ENCODE measurements at places on chromosomes 5 and 9.
A peak's percentile ranks its signal among the peaks of the same experiment; 100 is the strongest.

GRCh38 chr9:101463397-101463796 lies 27.8 kb upstream of the ALDOB start:
- DNase-seq = no peak

DNA sequence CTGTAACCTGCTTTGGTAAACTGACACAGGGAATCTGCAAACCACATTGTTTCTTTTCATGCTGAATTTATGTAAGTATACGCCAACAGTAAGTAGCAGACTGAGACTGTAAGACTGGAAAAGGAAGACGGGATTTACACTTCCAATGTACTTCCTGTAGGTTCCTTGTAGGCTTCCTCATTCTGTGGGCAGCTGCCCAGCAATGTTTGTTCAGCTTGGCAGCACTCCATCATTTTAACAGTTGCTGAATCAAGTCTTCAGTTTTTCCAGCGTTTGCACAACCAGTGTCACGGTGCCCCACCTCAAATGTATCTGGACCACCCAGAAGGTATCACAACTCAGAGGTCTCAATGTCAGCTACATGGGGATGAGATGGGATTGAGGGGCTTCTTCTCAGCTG lies 232.6 kb downstream of the PRDM9 start:
- DNase-seq = no peak

DNA sequence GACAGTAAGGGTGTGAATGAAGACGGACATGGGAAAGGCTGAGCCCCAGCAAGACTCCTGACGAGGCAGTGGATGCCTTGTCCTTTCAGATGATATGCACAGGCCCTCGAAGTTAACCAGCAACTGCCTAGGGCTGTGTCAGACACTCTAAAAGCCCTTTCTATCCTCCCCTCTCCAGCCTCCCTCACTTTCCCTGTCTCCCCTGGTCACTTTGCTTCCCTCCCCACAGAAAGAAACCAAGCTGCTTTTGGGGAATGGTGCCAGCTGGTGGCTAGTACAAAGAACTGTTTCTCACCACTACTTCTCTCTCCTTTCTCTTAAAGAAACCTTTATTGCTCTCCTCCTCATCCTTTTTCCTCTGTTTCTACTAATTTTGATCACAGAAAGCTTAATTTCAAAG lies 21.4 kb downstream of the LHFPL2 start:
- DNase-seq = peak; percentile 40

- DNase-seq = no peak
Observed at GRCh38 chr5:58188262-58188651, 271.6 kb downstream of the PLK2 start.

GRCh38 chr5:137091472-137091871 lies 407.7 kb downstream of the SPOCK1 start:
- no peak for DNase-seq

DNA sequence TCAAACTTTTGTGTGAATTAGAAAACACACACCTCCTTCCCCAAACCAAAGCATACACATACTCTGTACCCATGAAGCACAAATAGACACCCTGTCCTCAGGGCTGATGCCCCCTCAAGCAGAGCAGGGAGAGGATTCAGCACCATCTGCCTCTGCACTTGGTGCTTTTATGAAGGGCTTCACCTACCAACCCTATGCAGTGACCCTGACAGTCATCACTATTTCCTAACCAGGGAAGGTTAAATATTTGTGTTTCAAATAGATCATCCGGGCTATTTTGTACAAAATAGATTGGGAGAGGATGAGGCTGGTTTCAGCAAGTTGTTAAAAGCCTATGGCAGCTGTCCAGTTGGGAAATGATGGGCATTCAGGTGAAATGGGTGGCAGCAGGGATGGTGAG lies 396.2 kb downstream of the ZSWIM6 start:
- DNase-seq = no peak

DNA sequence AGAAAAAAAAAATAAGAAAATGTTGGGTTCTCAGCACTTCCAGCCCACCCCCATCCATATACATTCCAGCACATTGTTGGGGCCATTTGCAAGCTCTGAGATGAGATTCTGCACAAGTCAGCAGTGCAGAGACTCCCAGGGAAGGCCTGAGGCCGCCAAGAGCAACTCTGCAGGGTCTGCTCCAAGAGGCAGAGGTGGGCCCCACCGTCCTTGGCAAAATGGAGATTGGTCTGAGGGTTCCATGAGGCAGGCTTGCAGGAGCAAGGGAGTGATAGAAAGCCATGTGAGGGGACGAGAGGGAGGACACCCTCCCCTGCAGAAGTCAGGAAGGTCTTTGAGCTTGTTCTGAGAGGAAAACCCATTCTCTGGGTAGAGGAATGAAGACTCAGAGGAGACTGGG lies 51.9 kb upstream of the SAP30L start:
- DNase-seq = no peak

DNA sequence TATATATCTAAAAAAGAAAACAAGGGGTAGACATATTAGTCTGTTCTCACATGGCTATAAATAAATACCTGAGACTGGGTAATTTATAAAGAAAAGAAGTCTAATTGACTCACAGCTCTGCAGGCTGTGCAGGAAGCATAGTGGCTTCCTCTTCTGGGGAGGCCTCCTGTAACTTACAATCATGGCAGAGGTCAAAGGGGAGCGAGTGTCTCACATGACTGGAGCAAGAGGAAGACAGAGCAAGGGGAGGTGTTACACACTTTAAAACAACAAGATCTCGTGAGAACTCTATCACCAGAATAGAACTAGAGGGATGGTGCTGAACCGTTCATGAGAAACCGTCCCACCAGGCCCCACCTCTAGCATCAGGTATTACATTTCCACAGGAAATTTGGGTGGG lies 616.8 kb downstream of the TLE4 start:
- no peak for DNase-seq

- DNase-seq = peak; percentile 37
Observed at GRCh38 chr5:77117161-77117560, 30.1 kb upstream of the ZBED3 start.

GRCh38 chr9:136722969-136723356 lies 10.6 kb downstream of the DIPK1B start:
- no peak for DNase-seq

- DNase-seq = peak; percentile 9
Observed at GRCh38 chr5:33994845-33995244, 10.4 kb upstream of the SLC45A2 start.

- DNase-seq = no peak
Observed at GRCh38 chr5:9201011-9201410, 344.9 kb downstream of the SEMA5A start.

- no peak for DNase-seq
Observed at GRCh38 chr5:180898621-180899246, at the start of gene BTNL8. BTNL8 (plus strand) TSS chr5:180899159; CDS start chr5:180899311, 152 bp downstream.

DNA sequence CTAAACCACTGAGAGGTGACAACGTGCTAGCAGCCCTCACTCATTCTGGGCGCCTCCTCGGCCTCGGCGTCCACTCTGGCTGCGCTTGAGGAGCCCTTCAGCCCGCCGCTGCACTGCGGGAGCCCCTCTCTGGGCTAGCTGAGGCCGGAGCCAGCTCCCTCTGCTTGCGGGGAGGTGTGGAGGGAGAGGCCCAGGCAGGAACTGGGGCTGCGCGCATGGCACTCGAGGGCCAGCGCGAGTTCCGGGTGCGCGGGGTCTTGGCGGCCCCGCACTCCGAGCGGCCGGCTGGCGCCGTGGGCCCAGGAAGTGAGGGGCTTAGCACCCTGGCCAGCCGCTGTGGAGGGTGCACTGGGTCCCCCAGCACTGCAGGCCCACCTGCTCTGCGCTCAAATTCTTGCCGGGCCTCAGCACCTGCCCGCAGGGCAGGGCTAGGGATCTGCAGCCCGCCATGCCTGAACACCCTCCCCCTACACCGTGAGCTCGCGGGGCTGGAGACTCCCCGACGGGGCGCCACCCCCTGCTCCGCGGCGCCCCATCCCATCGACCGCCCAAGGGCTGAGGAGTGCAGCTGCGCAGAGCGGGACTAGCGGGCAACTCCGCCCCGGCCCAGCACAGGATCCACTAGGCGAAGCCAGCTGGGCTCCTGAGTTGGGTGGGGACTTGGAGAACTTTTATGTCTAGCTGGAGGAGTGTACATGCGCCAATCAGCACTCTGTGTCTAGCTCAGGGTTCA lies 11.8 kb upstream of the UBE2D2 start:
- DNase-seq = no peak

- no peak for DNase-seq
Observed at GRCh38 chr9:135227641-135228251, 140.3 kb downstream of the OLFM1 start.

DNA sequence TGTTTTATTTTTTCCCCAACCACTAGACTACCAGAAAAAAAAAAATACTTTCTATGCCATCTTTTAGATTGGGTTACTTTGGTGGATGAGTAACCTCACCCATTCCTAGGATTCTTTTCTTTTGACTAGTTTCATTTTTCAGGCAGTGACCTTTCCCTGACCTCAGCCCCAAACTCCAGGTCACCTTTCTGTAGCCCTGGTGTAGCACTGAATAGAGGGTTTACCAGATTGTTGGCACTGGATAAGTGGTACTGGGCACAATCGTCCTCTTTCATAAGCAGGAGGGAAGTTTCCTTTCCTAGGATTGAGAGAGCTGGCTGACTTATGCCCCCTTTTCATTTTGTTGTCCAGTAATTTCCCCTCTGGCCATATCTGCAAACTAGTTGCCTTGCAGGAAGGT lies 169.4 kb upstream of the TMEM161B start:
- DNase-seq = no peak

- DNase-seq = no peak
Observed at GRCh38 chr9:121741228-121741918, 89.9 kb downstream of the DAB2IP start.

DNA sequence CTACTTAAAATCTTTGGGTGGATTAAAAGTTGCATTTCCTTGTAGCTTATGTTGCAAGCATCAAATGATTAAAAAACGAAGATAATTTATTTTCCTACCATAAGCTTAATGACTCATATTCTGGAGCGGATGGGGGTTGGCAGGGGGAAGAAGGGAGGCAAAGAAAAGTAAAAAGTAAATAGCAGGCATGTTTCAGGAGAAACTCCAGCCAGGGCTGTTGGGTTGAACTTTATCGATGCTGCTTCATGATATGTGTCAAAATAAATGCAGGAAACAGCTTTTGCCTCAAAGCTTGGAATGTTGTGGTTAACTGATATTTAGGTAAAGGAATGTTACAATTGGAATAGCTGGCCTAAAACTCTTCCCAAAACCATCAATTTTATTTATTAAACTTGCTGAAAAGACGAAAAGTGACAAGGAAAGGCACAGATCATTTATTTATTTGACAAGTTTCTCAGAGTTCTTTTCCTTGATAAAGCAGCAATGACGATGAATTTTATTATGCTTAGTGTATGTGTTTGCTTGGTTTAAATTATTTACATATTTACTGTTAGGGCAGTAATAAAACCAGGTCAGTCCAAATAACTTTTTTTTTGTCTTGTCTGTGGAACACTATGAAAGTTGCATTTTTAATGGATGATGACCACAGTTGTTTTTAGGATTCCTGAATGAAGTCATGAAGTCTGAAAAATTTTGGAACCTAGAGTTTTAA lies 177.9 kb downstream of the PCSK1 start:
- no peak for DNase-seq

GRCh38 chr5:36875051-36875789 lies 1.3 kb upstream of the NIPBL start:
- peak; percentile 68 for DNase-seq

GRCh38 chr5:151016700-151017099 lies 3.7 kb upstream of the GPX3 start:
- DNase-seq = no peak

DNA sequence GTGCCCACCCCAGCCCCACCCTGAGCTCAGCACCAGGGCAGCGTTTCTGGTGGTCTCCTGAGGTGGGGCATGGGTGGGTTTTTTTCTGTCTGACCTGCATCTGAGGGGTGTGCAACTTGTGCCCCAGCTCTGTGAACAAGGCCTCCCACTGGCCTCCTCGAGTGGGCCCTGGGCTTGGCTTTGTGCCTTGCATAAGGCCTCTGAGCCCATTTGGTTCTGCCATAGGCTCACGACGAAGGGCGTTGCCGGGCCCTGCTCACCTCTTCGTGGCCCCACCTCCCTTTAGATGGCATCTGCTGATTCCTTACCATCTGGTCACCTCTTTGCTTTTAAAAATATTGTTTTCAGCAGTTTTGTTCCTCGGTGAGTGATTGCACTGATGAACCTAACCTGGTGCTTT lies 127.1 kb upstream of the COL5A1 start:
- DNase-seq = no peak

GRCh38 chr5:9582406-9582805 lies 36.5 kb upstream of the SEMA5A start:
- no peak for DNase-seq

GRCh38 chr9:96494215-96494800 lies 44.3 kb downstream of the HABP4 start:
- no peak for DNase-seq

DNA sequence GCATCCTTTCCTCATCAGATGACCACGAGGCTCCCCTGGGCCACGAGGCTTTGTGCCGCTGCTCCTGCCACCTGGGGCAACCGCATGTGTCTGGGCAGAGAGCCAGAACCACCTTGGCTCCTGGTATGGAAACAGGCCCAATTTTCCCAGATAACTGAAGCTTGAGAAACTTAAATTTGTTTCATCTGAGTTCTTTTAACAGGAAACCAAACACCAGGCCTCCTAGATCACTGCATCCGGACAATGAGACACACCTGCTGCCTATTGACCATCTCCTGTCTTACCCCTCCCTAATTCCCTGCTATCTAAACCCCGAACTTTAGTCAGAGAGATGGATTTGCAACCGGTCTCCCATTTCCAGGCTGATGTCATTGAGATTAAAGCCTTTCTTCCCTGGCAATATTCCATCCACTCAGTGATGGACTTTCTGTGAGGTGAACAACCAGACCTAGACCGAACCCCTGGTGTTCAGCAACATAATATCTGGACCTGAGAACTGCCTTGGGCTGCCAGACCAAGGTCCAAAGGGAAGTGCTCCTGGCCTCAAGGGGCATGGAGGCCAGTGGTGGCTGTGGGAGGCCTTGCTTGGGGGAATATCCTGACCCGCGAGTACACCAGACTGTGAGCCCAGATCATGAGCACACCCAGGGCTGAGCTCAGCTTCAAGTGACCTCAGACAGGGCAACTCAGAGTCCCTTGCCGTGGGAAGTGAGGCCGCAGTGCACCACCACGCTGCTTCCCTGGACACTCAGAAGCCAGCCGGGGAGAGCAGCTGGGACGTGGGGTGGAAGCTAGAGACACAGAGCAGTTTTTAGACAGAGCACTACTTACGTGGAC lies 199.7 kb downstream of the HSPA4 start:
- no peak for DNase-seq

DNA sequence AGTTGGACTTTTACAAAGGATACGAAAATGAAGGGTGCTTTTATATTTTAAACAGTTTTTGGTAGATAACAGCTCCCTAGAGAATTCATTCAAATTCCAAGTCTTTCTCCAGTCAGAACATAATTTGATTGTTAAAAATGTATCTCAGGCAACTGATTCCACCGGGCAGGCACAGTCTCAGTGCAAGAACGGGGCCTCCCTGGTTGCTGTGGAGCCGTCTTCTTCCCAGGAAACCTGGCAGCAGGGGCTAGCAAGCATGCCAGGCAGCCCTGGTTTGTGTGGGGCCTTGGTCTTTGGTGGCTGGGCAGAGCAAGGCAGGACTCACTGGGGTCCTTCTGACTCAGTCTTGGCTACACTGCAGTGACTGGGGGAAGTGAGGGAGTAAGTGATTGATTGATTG lies 143.5 kb downstream of the NXNL2 start:
- DNase-seq = no peak
